Femur (tissue), 1 donor: ENCODE measurements at places on chromosomes 6 and 20.

GRCh38 chr6:106085692-106085983 lies 498 bp upstream of the PRDM1 start:
- DNase-seq = no peak

- DNase-seq = no peak
Measured at GRCh38 chr20:46341074-46342009, 33.0 kb upstream of the CDH22 start.

DNA sequence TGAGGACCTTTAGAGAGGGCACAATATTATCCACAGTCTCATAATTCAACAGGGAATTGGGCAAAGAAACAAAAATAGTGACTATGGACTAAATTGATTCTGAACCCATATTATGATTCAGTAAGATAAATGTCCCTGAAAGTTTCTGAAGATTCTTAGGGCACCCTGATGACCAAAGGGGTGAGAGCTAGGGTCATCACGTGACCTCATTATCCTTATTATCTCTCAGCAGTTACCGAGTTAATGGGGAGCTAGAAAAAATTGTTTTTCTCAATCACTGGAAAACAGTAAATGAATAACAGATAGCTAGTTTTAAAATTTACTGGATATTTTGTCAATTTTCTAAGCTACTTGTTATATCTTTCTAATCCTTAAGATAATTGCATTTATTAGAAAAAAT lies 639.5 kb downstream of the PRKN start:
- DNase-seq = no peak

- no peak for DNase-seq
Measured at GRCh38 chr20:41316051-41316450, 1.5 kb downstream of the ZHX3 start.

GRCh38 chr20:48025661-48026060 lies 240.4 kb upstream of the SULF2 start:
- no peak for DNase-seq
